ENCODE measurements at places on chromosomes 2 and 18.

GRCh38 chr2:228344531-228344930 lies 163.0 kb upstream of the SPHKAP start:
- DNase-seq, result no peak

DNA sequence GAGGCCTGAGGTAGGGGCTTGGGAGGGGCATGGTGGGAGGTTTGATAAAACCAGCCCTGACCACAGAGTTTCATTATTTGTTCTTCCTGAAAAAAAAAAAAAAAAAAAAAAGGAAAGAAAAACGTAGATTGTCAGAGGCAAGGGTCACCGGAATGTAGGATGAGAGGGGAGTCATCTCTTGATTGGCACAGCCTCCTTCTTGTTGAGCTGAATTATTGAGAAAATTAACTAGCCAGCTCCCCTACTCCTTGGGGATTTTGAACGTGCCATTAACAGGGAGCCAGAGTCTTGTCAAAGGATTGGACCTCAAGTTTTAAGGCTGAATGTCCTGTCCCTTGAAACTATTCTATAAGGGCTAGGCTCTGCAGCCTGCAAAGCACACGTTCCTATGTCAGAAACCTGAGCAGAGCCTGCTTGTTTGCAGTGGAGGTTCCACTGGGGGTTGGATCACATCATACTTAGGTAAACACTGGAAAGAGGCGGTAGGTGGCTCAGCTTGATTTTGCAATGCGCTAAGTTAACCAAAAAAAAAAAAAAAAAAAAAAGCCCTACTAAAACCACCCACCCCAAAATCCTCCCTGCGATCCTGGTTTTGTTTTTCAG lies 2.3 kb downstream of the INHBB start:
- DNase-seq, result no peak

GRCh38 chr2:709138-709765 lies 32.0 kb upstream of the TMEM18 start:
- no peak for DNase-seq

DNA sequence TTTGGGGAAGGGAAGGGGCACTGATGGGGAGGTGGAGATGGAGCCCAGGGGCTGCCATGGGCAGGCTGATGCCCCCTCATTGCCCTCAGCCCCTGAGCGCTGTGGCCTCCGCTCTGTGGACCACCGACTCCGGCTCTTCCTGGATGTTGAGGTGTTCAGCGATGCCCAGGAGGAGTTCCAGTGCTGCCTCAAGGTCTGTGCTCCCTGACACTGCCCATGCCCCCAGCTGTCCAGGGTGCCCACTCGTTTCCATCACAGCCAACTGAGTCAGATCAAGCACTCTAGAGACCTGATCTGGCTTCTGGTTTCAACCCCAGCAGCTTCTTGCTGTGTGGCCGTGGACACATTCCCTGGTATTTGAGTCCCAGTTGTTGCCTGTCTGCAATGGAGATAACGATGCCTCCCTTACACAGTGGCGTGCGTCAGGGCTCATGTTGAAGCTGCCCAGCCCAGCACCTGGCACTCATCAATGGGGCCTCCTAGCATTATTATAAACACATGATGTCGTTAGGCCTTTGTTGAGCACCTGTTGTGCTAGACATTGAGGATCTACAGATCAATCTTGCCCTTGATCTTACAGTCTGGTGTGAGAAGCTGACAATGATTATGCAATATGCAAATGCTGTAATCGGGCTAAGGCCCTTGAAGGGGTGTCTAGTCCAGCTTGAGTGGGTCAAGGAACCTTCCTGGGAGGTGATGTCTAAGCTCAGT lies 14.4 kb downstream of the STK11IP start:
- no peak for DNase-seq

GRCh38 chr2:125746321-125747164 lies 909.4 kb upstream of the GYPC start:
- no peak for DNase-seq

- DNase-seq, result no peak
Measured at GRCh38 chr18:40375837-40376236, 1579.2 kb upstream of the PIK3C3 start.

GRCh38 chr18:59744271-59744721 lies 47.1 kb upstream of the CCBE1 start:
- no peak for DNase-seq

DNA sequence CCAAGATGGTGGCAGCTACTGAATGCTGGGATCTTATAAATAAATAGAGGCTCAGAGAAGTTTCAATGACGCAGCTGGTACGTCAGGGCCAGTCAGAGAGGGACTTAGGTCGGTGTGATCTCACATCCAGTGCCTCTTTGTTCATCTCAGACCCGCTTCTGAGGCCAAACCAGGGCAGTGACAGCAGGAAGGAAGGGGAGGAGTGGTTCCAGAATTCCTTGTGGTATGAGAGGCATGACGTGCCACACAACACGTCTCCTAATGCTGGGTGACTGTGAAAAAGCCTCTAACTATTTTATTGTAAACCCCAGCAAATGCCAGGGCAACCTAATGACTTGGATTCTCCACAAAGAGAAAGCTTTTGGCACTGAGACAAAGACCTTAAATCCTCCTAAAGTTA lies 423.3 kb downstream of the LPIN1 start:
- DNase-seq, result no peak

GRCh38 chr2:215933151-215933550 lies 80.2 kb downstream of the MREG start:
- no peak for DNase-seq

DNA sequence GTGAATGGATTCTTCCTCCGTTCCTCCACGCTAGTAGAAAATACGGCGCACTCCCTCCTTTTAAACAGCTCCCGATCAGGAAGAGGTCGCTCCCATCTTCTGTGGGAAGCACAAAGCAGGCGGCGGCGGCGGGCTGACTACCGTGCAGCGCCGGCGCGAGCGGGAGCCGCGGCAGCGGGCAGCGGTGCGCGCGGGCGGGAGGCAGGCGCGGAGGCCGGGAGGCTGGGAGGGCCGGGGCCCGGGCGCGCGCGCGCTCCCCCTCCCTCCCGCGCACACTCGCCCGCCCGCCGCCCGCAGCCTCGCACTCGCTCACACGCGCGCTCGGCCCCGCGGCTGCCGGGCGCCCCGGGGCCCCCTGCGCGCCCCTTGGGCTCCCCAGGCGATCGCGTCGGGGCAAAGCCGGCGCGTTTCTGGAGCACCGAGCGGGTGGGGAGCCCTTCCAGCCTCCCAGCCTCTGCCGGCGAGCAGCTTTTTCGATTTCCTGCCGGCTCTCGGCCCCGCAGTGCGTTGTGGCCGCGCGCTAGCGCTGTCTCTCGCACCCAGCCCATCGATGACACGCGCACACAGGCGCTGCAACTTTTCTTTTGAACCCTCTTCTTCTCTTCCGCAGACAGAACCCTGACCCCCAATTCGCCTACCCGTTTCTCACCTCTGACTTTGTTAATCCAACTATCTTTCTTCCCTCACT lies at the start of gene SLC8A1:
Gene SLC8A1, minus strand, starts transcription at position 173 of the 688 bp plus-strand sequence.
- DNase-seq, result no peak

DNA sequence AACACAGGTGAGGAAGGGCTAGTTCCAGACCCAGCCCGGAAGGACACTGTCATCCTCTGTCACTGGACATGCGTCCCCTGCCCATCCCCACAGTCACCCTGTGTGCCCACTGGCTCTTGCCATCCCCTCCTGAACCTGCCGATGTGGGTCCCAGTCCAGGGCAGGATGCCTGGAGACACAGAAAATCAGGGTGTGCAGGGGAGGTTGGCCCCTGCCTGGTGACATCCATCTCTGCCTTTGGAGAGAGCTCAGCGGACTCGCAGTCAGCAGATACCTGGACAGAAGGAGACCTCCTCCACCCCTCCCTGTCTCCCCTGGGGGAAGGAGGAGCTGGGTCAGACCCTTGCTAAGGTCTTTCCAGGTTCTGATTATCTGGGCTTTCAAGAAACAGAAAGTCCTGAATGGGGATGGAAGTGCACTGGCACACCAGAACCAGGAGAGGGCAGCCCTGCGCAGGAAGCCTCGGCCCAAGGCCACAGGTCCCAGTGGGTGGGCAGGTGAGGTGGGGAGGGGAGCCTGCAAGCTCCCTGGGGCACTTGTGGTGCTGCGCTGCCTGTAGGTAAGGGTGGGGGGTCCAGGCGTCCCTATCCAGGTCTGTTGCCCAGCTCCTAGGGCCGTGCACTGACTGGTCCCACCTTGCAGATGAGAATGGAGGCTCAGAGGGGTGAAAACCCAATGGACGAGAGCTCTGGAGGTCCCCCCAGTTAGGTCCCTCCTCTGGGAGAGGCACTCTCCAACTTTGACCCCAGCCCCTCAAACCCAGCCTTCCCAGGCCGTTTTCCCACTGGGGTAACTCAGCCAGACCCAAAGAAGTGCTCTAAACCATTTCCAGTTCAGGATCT lies 9.7 kb upstream of the OTOS start:
- no peak for DNase-seq

- DNase-seq, result peak; percentile 21
Measured at GRCh38 chr2:233857511-233858141, 3.3 kb upstream of the HJURP start.

- DNase-seq, result no peak
Measured at GRCh38 chr18:56389190-56389589, 249.2 kb downstream of the TXNL1 start.

DNA sequence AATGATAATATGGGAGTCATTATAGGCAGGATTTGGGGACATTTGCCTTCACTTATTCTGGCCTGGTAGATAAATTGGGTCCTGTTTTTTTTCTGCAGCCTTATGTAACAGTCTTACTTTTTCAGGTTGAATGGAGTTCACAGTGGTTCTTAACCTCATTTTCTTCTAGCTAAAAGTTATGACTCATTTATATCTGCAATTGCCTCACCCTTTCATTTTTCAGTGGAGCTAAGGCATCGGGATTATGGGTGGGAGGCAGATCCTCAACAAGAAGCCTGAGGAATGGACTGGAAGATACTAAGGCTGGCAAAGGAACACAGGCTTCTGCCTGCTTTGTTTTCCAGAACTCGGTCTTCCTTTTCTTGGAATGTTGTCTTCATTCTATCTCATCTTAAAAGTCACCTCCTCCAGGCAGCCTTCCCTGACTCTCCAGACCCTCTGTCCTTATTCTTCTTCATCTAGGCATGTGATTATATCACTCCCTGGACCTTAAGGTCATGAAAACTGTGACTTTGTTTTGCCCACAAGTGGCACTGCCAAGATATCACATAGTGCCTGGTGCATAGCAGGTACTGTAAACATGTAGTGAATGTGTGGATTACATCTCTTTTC lies 41.0 kb upstream of the ACSL3 start:
- DNase-seq, result no peak

DNA sequence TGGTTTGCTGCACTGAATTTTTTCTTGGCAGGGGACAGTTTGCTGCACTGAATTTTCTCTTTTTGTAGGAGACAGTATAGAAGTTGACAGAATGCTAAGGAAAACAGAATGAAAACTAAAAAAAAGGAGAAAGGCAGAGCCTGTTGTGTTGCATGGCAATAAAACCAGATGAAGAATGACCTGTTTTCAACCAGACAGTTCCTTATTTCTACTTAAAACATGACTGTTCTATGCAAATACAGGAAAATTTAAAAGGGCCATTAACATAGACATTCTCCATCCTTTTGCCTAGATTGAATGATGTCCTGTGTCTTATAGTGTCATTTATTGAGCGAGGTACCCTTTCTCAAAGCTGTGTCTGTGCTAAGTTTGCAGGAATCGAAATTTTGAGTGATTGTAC lies 33.3 kb downstream of the ABI2 start:
- DNase-seq, result no peak

All from stimulated activated CD8-positive, alpha-beta memory T cell treated with anti-CD3 and anti-CD28 coated beads, Interleukin-2, amount 100 ng/mL, for 1 hour (primary cell).